Sigmoid colon (tissue), 7 donors: ENCODE measurements at places on chromosomes 4 and X. TPM values are rescaled to one million over a fixed set of nuclear protein-coding genes. Genes with fewer than 3 reads are reported as not detected.

The KLB gene
- polyA plus RNA-seq = 1.6 TPM

The MAGEB17 gene
- polyA plus RNA-seq = 0.60 TPM

The XAGE1B gene
- polyA plus RNA-seq = not detected

The RHOXF2 gene
- not detected for polyA plus RNA-seq

The EDNRA gene
- polyA plus RNA-seq = 0.23 TPM

The HMX1 gene
- not detected for polyA plus RNA-seq

The LUZP4 gene
- polyA plus RNA-seq = not detected

The GLUD2 gene
- polyA plus RNA-seq = 0.38 TPM

The BMPR1B gene
- polyA plus RNA-seq = 0.07 TPM

The GRPEL1 gene
- polyA plus RNA-seq = 30.6 TPM

GRCh38 chrX:78514852-78515251 is 144.3 kb downstream of the RTL3 start:
- no peak for DNase-seq

- no peak for DNase-seq
Observed at GRCh38 chrX:148380650-148381561, 119.5 kb upstream of the AFF2 start.

- no peak for DNase-seq
Observed at GRCh38 chr4:151960449-151961230, 199.8 kb upstream of the GATB start.

- DNase-seq = no peak
Observed at GRCh38 chr4:8594097-8595038, 1.8 kb downstream of the CPZ start.

- no peak for DNase-seq
Observed at GRCh38 chr4:16692046-16692445, 206.4 kb downstream of the LDB2 start.

GRCh38 chr4:131052646-131053045 is 1956.7 kb downstream of the C4orf33 start:
- DNase-seq = no peak

DNA sequence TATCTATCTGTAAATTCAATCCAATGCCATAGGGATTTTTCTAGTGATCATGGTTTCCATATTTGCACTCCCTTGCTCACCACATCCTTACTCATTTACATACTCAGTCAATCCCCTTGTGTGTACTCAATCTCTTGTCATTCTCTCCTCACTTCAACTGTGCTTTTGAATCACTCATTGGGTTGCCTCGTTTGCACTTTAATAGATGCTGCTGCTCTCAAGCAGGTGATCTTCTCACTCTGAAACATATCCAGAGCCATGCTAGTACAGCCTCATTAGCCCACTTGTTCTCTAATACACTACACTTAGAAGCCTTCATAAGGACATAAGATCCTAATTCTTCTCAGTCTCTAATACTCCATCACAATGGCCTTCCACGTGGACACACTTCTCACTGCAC is 507.9 kb downstream of the TECRL start:
- no peak for DNase-seq

- DNase-seq = no peak
Observed at GRCh38 chr4:56040842-56041241, 92.1 kb downstream of the CEP135 start.

- no peak for DNase-seq
Observed at GRCh38 chr4:128583753-128584712, 225.5 kb upstream of the JADE1 start.

- DNase-seq = no peak
Observed at GRCh38 chr4:119748853-119749252, 120.2 kb upstream of the PDE5A start.

GRCh38 chr4:40845154-40845835 is 95.5 kb downstream of the NSUN7 start:
- DNase-seq = peak; percentile 36

DNA sequence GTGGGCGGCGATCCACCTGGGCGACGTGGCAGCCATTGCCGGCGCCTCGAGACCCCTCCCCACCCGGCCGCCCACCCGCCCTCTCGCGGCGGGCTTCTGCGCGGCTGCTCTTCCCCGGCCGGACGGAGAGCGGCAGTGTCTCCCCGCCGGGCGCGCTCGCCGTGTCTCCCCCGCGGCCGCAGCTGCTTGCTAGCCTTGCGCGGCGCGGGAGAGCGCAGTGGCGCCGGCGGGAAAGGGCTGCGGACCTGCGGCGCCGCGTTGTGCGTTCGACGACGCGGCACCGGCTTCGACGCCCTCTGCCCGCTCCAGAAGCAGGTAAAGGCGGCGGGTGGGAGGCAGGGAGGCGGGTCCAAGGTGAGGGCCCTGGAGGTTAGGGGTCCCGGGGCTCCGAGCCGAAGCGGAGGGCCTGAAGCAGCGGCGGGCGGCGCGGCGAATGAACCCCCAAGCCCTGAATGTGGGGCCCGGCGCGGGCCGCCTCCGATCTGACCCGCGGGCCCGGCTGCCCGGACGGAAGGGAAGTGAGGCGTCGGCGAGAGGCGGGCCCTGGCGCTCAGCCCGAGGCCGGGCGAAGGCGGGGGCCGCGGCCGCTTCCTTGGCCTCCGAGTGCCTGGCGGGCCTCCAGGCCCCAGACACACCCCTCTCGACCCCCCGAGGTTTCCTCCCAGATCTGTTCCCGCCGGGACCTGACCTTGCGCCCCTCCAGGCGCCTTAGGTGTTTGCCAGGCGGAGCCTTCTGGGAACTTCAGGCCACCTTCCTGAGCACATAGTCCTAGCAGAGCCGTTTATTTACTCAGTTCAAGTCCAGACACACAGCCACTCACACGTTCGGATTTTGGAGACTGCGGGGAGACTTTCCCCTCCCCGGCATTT is at the start of gene N4BP2:
N4BP2 (plus strand) TSS at position 135 of the 870 bp plus-strand sequence. CDS start 40,491 bp downstream, outside the sequence.
- DNase-seq = peak; percentile 89

- DNase-seq = no peak
Observed at GRCh38 chr4:13783800-13784411, 156.4 kb upstream of the BOD1L1 start.

GRCh38 chr4:169164669-169165415 is 105.9 kb downstream of the SH3RF1 start:
- no peak for DNase-seq

- no peak for DNase-seq
Observed at GRCh38 chr4:165319509-165319908, 8.0 kb upstream of the MSMO1 start.

GRCh38 chrX:19563327-19563726 is 48.0 kb upstream of the MAP3K15 start:
- DNase-seq = no peak

GRCh38 chr4:145041378-145041777 is 56.6 kb downstream of the ANAPC10 start:
- no peak for DNase-seq

DNA sequence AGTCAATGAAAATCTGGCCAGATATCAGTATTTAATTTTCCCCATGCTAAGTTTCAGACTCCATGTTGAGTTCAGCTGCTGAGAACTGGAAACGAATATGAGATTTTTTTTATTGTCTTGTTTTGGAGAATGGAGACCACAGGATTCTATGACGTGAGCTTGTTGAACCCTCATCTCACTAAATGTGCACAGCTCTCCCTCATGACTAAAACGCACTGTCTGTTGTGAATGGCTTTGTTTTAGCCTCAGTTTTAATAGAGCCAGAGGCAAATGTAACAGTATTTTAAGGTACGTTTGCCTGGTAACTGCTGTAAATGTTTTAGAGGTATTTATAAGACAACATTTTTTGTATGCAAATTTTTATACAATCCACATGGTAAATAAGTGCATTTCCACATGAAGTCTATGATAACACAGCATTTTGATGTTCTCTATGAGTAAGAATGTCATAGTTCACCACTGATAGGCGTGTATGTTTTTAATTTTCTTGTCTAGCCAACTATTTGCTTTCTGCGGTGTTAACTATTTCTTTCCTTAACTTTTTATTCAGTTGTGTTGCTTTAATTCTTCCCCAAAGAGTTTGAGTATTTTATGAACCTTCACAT is 1159.3 kb upstream of the TENM3 start:
- DNase-seq = no peak

DNA sequence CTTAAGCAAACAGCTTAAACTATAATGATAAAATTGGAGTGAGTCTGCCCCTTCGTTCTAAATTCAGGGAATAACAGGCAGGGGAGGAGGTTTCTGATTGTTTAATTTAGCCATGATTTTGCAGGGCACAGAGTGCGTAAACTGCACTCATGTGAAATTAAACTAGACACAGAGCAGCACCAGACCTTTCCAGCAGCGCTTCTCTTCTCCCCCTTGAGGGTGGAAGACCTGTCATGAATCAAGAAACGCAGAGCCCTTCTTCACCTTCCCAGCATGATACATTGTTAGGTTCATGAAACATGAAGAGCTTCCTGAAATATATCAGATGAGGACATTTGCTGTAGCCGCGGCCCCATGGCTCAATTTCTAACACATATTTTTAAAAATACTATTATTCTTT is 63.1 kb downstream of the FAM114A1 start:
- peak; percentile 80 for DNase-seq

DNA sequence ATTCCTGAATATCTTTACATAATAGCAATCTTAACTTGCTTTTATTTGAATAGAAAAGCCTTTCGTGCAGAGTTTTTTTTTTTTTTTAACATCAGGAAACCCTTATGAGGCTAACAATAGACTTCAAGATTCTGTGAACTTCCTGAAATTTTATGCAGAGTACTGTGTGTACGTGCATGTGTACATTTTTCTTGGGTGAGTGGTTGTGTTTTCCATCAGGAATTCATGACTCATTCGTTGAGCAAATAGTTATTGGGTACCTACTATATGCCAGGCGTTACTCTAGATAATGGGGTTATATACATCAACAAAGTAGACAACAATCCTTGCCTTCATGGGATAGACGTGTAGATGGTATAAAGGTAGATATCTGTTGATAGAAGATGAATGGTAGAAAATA is 59.1 kb downstream of the MRPL1 start:
- DNase-seq = no peak

DNA sequence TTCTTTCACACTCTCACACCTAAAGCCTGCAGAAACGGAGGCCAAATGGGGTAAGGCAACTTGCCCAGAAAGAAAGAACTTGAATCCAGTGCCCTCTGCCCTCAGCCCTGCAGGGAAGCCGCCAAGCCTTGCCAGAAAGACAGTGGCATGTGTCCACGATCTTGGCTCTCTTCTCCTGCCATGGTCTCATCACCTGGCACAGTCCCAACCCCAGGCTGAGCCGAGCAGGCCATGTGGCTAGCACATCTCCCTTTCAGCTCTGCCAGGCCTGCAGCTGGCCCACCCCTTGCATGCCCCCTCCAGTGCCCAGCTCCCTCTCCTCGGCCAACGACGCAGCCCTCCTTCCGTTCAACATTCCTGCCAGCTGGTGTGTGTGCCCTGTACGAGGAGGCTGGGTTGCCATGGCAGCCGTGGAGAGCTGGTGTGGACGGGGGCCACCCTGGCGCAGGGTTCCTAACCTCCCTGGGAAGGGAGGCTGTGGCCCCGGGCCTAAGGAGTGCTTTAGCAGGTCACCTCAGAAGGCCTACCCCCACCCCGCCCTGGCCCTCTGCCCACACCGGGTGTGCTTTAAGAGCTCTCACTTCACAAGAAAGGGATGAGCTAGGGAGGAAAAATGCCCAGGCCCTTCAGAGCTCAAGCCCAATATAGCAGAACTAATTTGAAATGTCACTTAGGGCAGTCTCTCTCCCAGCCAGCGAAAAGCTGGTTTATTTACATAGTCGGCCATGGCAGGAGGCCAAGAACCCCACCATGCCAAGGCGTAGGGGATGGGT is 73.0 kb upstream of the PJA1 start:
- peak; percentile 80 for DNase-seq

GRCh38 chr4:83569987-83570386 is 34.1 kb downstream of the GPAT3 start:
- DNase-seq = no peak

DNA sequence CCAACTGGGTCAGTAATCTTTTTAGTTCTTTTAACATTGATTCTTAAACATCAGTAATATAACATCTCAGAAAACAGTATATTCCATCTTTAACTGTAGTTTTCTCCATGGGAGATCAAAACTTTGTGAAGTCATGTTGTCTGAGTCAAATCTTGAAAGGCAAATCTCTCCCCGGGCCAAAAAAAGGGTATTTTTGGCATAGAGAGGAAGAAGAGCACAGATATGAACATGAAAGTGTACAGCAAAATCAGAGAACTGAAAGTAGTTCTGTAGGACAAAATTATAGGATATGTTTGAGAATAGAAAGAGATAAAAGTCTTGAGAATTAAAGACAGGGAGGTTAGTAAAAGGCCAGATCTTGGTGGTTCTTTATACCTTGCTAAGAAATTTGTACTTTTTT is 176.4 kb upstream of the GYPA start:
- DNase-seq = no peak

GRCh38 chr4:145557720-145558119 is 61.5 kb upstream of the MMAA start:
- DNase-seq = peak; percentile 79

DNA sequence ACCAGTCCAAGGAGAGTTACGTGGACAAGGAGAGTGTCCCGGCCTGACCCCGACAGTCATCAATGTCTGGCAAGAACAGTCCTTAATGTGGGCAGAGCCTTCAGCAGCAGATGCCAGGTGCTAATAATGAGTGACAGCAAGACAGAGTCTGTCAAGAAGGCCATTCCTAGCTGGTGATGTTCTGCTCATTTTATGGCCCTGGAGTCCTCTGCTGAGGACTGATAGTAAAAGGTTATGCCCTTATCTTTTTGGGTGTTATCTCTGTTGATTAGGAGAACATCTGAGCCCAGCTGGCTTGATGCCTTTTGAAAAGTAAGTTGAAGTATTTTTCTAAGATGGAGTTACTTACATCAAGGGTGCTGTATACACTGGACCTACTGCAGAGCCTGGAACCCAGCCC is 67.3 kb downstream of the SLC34A2 start:
- DNase-seq = no peak

- DNase-seq = no peak
Observed at GRCh38 chr4:6019316-6020263, 1.4 kb upstream of the C4orf50 start.

DNA sequence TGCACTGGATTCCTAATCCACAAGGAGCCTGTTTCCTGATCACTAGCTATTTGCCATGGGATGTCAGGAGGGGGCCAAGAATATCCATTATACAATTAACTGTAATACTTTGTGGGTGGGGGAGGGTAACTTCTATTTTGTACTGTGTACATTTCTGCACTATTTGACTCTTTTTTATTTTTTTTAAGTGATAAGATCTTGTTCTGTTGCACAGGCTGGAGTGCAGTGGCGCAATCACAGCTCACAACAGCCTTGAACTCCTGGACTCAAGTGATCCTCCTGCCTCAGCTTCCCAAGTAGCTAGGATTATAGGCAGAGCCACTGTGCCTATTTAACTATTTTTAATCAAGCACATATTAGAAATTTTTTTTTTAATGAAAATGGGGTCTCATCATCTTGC is 134.1 kb downstream of the ELOVL6 start:
- DNase-seq = no peak

- DNase-seq = no peak
Observed at GRCh38 chr4:113952452-113953029, 26.9 kb downstream of the ARSJ start.

DNA sequence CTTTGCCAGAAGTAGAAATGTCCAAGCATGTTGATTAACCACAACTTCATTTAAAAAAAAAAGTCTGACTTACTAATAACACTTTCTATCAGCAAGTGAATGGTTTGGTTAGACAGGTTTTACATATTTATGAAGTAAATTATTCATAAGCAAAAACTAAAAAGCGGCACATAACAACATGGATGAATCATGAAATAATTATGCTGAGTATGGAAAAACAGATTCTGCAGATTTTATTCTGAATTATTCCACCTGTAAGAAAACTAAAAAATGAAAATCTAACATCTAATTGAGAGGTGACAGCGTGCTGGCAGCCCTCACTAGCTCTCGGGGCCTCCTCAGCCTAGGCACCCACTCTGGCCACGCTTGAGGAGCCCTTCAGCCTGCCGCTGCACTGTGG is 173.5 kb downstream of the ADAM29 start:
- no peak for DNase-seq

GRCh38 chrX:12349201-12349600 is 210.9 kb downstream of the FRMPD4 start:
- DNase-seq = no peak
